ENCODE measurements at places on chromosomes 1 and 21.

DNA sequence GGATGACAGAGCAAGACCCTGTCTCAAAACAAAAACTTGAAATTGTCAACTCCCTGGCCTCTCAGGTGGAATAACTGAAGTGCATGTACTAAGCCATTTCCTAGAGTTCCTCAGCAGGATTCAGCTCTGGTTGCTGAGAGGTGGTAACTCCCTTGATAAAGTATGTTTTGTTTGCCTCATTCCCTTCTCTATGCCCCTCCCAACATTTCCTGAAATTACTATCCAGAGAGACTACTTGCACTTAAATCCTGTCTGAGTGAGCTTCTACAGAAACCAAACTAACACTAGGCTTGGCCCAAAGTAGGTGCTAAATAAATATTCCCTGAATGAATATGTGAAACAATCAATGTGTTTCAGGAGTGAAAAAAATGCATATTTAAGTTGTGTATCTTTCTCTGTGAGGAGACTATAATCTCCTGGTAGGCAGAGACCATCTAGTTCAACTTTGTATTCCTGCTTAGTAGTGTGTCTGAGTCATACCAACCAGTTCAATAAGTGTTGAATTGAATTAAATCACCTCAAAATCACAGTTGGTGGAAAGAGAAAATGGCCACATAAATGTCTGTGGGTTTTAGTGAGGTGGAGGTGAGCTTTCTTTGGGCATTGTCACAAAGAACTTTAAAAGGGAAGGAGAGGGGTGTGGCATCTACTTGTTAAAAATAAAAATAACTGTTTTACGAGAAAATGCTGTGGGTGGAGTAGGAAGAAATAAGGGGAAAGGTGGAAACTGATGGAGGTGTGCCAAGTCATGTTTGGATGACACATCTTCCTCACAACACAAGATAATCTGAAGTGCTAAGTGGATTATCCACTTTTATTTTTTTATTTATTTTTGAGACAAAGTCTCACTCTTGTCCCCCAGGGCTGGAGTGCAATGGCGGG, 12.6 kb downstream of the RIMKLA start:
- no peak for DNase-seq

- DNase-seq, result peak; percentile 54
These were observed 7.5 kb downstream of the SLC19A1 start for GRCh38 chr21:45534636-45535331.

DNA sequence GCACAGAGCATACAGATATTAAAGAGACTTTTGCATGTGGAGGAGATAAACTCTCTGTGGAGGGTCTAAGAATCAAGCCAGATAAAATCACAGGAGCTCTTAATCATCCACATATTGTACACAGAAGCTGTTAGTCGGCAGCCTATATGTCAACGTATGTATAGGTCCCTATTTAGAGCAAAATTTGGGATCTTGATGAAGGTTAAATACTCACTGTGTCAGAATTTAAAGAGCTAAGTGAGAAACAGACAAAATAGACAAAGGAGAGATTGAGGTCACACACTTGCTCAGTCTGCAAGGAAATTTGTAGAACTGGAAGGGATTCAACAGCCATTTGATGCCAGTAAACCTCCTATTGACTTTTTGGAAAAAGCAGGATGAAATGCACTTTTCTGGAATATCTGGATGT, 4.1 kb upstream of the IRF2BP2 start:
- DNase-seq, result no peak

GRCh38 chr1:200528858-200529606, 91.5 kb downstream of the KIF14 start:
- no peak for DNase-seq

GRCh38 chr1:37596182-37596667, 488 bp upstream of the GNL2 start:
- DNase-seq, result no peak

DNA sequence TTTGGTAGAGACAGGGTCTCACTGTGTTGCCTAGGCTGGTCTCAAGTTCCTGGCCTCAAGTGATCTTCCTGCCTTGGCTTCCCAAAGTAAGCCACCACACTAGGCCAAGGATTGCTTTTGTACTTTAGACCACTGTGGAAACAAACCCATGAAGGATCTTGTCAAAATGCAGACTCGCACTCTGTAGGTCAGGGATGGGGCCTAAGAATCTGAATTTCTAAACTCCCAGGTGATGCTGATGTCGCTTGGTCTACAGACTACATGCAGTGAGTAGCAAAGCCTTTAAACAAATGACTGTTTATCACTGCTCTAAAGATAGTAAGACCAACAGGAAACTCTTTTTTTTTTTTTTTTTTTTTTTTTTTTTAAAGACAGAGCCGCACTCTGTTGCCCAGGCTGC, 54.1 kb upstream of the MUTYH start:
- no peak for DNase-seq

GRCh38 chr1:56644064-56644918, 823 bp upstream of the PRKAA2 start:
- no peak for DNase-seq

All from hypothalamus (tissue), 51 donors.